ENCODE measurements at places on chromosomes 12 and 14. TPM values are rescaled to one million over a fixed set of nuclear protein-coding genes. Genes with fewer than 3 reads are reported as not detected.

GRCh38 chr12:100199347-100200149 is 1.1 kb upstream of the ACTR6 start:
- DNase-seq = peak; percentile 95

DNA sequence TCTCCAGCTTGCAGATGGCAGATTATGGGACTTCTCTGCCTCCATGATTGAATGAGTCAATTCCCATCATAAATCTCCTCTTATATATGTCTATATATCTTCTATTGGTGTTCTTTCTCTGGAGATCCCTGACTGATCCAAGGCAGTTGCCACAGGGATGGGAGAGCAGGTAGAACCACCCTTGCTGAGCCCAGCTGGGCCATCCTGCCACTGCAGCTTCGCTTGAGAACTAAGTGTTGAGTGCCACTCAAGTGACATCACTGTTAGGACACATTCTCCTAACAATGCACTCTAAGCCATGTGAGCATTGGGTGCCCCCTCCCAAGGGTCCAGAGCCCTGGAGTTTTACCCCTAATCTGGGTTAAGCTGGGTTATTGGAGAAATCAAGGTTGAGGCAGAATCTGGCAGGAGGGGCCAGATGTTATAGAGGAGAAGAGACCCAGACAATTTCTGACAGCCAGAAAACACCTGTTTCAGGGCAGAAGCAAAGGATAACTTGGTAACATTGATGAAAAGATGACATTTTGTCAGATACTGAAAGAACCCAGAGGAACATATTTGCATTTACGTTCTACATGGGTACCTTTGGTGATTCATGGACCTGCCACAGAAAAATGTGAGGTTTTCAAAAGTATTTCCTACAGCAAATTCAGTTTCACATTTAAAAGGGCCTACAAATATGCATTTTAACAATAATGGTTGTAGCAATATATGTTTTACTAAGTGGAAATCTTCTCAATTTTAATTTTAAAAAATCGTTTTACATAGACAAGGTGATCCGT is 57.2 kb upstream of the MAX start:
- peak; percentile 80 for DNase-seq

DNA sequence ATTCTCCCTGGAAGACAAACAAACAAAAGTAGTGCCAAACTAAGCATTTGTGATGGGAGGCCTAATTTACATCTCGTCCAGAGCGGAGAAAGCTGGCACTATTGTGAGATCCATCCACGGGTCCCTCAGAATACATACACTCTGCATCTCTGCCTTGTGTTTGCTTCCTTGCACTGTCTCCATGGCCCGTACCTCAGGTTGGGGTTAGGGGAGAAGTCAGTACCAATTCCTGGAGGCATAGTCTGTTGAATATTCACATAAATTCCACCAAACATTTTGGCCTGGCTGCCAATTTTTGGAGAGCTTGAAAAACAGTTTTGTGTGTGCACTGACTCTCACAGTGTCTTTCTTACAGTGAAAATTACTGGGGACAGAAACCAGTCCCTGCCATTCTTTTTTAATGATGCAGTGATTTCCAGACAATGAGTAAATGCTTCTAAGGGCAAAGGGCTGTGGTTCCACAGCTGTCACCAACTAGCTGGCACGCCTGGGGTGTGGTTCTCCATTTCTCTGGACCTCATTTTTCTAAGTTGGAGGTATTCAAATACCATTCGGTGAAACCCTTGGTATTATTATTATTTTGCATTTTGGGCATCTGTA is 119.7 kb upstream of the HIF1A start:
- no peak for DNase-seq

DNA sequence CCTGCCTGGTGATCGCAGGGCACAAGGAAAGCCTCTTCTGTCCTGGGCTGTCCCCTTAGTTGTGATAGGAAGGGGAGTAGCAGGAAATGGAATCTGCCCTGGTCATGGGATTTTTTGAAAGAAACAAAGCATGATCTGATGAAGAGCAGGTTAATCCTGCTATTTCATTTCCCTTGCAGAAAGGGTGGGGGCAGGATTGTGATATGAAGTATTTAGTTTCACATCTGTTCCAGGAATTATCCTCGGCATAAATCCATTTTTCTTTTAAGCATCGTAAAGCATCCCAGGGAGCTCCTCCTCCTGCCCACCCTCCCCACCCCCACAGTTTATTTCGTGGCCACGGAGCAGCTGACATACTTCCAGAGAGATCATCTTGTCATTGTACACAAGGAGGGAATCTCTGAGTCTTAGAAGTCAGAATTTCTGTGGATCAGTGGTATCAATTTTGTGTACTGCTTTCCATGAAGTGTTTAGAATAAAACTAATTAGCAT is 53.1 kb downstream of the TGFB3 start:
- DNase-seq = no peak

DNA sequence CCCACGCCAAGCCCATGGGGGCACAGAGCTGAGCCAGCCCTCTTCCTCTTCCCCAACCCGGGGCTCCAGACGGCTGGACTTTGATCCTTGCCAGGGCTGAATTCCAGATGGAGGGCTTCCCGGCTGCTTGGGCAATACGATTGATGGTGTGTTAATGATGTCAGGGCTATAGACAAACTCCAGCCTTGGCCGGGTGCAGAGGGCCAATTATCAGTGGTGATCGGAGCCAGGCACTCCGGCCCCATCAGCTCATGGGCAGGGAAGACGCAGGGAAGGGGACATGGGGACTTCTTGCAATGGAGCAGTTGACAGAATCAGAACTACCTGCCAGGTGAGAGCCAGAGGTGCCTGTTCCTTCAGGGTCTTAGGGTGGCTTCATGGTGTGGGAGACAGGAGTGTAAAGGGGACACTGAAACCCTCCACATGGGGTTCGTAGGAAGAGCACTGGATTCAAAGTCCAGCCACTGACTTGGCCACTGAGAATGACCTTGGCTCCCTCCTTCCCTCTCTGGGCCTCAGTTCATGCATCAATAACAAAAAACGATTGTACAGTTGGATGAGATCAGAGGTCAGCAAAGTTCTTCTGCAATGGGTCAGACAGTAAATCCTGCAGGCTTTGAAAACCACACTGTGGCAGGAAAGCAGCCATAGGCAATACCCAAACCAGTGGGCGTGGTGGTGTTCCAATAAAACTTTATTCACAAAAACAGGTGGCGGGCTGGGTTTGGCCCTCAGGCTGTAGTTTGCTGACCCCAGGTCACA is 333.7 kb downstream of the MED13L start:
- peak; percentile 16 for DNase-seq

- no peak for DNase-seq
Observed at GRCh38 chr12:116582610-116583009, 23.4 kb downstream of the MAP1LC3B2 start.

- no peak for DNase-seq
Observed at GRCh38 chr12:109448707-109449390, 28.3 kb downstream of the KCTD10 start.

DNA sequence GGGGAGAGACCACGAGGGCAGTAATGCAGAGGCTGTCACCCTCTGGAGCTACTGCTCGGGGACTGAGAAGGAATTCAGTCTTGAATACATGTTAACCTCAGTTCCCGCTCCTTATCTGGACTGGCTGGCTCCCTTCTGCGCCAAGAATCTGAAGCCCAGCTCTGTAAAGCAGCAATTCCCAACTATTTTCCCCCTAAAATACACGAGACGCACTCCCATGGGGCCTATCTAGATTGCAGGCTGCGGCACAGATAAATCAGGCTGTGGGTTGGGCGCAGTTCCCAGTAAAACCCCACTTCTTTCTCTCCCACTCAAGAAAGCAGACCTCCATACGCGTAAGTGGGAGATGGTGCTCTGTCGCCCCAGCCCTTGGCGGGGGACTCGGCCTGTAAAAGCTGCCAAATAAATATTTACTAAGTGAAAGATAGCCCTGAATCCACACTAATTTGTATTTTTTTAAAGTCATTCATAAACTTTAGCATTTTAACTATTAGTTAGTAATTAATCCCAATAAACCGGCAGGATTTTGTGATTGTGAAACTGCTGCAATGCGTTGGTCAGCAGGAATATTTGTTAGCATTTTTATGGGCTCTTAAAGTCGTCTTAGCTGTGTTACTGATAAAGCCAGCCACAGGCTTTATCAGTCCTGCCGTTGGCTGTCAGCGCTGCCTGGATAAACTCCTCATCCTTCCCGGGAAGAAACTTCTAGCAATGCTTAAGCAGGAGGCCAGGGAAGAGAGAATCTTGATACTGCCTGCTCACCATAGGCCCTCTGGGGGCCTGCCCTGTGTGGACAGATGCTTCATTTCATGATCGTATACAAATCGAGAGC is 17.8 kb downstream of the FBXL14 start:
- no peak for DNase-seq

GRCh38 chr12:15494329-15495046 is 172.2 kb downstream of the PTPRO start:
- DNase-seq = no peak

- DNase-seq = no peak
Observed at GRCh38 chr12:122845865-122846621, 10.8 kb downstream of the HIP1R start.

- peak; percentile 52 for DNase-seq
Observed at GRCh38 chr12:6667559-6668210, 4.8 kb upstream of the ING4 start.

DNA sequence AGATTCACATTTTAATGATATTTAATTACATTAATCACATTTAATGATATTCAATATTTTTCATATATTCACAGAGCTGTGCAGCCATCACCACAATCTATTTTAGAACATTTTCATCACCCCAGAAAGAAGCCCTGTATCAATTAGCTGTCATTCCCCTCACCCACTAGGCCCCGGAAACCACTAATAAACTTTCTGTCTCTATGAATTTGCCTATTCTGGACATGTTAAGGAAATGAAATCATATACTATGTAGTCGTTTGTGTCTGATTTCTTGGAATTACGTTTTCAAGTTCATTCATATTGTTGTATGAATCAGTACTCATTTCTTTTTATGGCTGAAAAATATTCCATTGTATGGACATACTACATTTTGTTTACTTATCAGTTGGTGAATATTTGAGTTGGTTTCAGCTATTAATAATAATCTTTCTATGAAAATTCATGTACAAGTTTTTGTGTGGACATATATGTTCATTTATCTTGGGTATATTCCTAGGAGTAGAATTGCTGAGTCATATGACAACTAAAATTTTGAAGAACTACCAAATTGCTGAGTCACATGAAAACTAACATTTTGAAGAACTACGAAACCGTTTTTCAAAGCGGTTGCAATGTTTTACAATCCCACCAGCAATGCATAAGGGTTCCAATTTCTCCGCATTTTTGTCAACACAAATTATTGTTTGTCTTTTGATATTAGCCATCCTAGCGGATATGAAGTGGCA is 11.7 kb upstream of the OTOGL start:
- no peak for DNase-seq

DNA sequence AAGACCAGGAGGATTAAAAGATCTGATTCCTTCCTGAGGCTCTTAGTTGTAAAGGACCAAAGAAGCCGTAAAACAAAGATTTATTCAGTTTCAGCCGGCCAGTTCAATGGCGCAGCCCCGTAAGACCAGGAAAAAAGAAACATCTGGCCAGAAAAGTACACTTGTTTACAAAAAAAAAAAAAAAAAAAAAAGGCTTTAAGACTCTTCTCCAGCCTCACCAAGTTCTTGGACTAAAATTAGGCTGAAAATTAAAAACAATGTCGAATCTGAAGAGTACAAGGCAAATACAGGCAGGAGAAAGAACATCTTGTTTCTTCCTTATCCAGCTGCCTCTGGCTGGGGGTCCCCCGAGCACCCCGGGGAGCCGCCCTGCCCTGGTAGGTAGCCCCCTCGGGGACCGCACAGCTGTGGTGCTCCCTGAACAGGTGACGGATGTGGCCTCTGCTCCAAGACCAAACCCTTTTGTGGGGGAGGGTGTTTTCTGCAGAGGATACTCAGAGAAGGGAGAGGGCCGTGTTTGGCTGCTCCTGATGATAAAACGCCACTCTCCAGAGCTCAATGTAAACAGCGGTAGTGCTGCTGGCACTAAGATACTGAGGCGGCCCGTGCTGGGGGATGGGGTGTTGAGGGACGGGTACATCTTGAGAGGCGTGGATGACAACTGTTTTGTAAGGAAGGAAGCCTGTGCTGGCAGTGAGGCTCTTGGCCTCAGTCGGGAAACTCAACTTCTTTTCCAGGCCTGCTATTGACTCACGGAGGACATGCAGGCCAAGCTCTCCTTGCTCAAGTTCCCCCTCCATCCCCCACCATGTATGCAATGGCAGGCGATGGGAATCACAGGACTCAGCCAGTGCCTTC is 201.0 kb upstream of the DIO3 start:
- DNase-seq = no peak

DNA sequence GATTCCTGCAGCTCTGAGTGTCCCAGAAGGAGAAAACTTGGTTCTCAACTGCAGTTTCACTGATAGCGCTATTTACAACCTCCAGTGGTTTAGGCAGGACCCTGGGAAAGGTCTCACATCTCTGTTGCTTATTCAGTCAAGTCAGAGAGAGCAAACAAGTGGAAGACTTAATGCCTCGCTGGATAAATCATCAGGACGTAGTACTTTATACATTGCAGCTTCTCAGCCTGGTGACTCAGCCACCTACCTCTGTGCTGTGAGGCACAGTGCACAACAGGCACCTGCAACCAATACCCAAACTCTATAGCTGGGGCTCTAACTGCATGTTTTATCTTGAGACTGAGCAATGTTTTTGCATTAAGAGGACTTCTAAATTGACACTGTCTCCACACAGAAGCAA is 379.2 kb upstream of the OR4E1 start:
- no peak for DNase-seq

DNA sequence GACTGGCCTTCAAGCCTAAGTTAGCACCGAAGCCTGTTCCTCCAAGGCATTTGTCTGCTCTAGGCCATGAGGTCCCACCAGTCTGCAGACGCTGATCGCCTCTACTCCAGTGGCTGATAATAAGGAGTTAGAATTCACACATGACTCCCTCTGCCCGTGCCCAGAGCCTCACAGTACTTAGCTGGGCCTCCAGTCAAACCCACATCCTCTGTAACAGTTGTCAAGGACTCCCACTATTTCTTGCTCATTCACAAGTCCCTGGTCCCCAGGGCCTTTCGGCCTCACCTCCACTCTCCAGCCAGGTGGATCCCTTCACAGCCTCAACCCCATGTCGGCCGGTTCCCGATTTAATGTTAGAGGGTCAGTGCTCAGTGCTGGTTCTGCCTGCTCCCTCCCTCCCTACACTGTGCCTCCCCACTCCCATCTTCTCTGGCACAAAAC is 6.3 kb upstream of the KRT5 start:
- DNase-seq = no peak

DNA sequence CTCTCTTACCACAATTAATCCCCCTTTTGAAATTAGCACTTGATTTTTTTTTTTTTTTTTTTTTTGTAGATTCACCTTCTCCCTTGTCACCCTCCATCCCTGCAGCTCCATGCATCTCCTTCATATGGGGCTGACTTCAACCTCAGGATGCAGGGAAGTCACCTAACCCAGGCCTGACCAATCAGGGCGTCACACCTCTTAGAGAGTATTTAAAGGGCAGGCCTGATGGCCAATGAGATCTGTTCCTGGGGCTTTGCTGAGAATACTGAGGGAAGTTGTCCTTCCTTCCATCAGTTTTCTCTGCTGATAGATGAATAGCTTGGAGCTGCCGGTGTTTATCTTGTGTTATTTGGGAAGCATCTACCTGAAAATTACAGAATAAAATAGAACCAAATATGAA is 1104.7 kb upstream of the TMEM132C start:
- DNase-seq = no peak

- no peak for DNase-seq
Observed at GRCh38 chr14:51317373-51317772, 77.3 kb downstream of the TMX1 start.

- DNase-seq = no peak
Observed at GRCh38 chr12:21558100-21558679, 32.1 kb downstream of the SPX start.

Gene FOXN4
- not detected for total RNA-seq

Gene PLA2G1B
- total RNA-seq = not detected

Gene NUAK1
- not detected for total RNA-seq

Gene NEUROD4
- not detected for total RNA-seq

Gene ZFHX2
- total RNA-seq = 0.32 TPM
